Esophagus muscularis mucosa (tissue), 4 donors: ENCODE measurements at places on chromosomes 12 and 14.

GRCh38 chr12:95083471-95083870 is 10.1 kb upstream of the NR2C1 start:
- DNase-seq: no peak
- no peaks in the 10 kb centered on the region for H3K36me3 ChIP-seq
- H3K4me3 ChIP-seq: no peak overlapping the region
- peak overlapping the region; percentile 84 for H3K27ac ChIP-seq
- peaks cover 35% of the 10 kb centered on the region for H3K4me1 ChIP-seq

DNA sequence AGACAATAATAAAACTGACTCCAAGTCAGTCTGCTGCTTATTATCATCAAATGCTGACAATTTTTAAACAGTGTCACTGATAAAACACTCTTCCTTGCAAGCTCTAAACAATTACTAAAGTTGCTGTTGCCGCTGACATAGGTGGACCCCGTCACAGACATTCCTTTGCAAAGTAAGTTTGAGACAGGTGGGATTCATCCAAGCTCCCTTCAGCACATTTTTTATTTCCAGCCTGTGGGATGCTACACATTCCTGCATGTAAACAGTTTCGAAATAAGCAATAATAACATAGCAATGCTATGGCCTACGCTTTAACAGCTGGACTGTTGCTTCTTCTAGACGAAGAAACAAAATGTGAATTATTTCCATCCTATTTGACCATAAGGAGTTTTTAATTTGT is 85.4 kb upstream of the HIF1A start:
- no peaks in the 10 kb centered on the region for H3K27me3 ChIP-seq
- no peak overlapping the region for H3K4me3 ChIP-seq
- no peaks in the 10 kb centered on the region for H3K36me3 ChIP-seq
- no peak for DNase-seq
- peak overlapping the region; percentile 75 for H3K27ac ChIP-seq

DNA sequence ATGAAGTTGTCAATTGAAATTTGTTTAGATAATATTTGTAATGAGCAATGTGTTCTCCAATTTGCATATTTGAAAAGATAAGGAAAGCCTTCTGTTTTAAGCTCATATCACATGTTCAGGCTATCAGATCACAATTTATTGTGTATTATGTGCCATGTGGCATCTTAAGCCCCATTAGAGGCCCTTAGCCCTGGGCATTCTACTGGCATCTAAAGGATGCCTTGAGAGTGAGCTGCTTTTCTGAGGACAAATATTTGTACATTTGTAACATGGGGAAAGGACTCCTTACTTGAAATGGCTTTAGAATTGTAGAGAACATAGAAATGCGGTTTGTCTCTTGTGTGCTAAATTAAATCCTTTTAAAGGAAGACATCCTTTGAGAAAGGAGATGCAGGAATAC is 62.2 kb downstream of the RMST start:
- DNase-seq: no peak
- H3K27ac ChIP-seq: no peak overlapping the region
- no peaks in the 10 kb centered on the region for H3K27me3 ChIP-seq

DNA sequence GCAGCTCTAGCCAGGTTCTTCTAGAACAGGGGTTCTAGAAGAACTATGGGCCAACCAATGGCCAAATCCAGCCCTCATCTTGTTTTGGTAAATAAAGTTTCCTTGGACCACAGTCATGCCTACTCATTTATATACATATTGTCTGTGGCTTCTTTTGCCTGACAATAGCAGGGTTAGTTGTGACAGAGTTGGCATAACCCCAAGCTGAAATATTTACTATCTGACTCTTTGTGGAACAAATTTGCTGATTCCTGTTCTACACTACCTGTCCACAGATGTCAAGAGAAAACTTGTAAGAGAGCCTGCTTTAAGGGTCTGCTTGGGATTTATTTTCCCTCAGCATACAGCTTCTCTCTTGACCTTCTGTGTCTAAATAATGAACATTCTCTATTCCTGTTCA is 289.0 kb downstream of the KSR2 start:
- no peaks in the 10 kb centered on the region for H3K27me3 ChIP-seq
- H3K36me3 ChIP-seq: no peaks in the 10 kb centered on the region
- no peak overlapping the region for H3K4me3 ChIP-seq
- no peaks in the 10 kb centered on the region for H3K4me1 ChIP-seq

DNA sequence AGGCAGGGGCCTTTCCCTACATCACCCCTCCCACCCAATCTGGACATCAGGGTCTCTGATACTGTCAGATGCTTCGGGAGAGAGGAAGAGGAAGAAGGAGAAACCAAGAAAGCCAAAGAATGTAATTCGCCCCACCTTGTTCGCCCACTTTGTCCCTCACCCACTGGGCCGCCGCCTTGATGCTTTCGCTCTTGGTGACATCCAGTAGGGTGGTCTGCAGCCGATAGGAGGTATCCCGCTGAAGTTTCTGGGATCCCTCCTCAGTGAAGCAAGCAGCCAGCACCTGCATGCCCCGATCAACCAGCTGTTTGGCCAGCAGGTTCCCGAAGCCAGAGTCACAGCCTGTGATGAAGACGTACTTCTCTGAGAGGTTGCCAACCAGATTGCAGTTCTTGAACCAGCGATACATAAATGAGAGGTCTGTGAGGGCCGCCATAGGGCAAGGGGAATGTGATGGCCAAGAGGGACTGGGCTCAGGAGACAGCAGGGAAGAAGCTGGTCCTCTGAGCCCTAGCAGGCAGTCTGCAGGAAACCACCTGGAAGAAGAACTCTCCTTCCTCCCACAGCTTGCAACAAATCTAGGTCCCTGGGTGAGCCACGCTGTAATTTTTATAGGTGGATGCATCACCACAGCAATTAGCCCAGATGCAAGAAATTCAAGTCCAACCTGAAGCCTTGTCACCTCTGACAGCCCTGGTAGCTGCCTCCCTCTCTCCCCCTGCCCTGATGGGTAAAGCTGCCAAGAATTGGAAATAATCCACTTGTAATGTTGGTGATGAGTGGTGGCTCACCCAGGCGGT is at the start of gene SDR9C7:
Gene SDR9C7, minus strand, starts transcription at position 583 of the 800 bp plus-strand sequence. Its CDS starts 147 bp downstream, at position 436.
- H3K4me1 ChIP-seq: no peaks in the 10 kb centered on the region
- H3K27ac ChIP-seq: no peak within 1 kb of the TSS
- H3K27me3 ChIP-seq: no peaks in the 10 kb centered on the region
- DNase-seq: no peak

- no peak for DNase-seq
- no peaks in the 10 kb centered on the region for H3K27me3 ChIP-seq
- H3K27ac ChIP-seq: no peak overlapping the region
- H3K36me3 ChIP-seq: no peaks in the 10 kb centered on the region
- no peak overlapping the region for H3K4me3 ChIP-seq
- H3K4me1 ChIP-seq: no peaks in the 10 kb centered on the region
Observed at GRCh38 chr12:38949363-38949762, 44.0 kb upstream of the CPNE8 start.

- H3K4me1 ChIP-seq: peaks cover 42% of the 10 kb centered on the region
- peaks cover 63% of the 10 kb centered on the region for H3K36me3 ChIP-seq
- no peak overlapping the region for H3K4me3 ChIP-seq
- DNase-seq: peak; percentile 55
- no peaks in the 10 kb centered on the region for H3K27me3 ChIP-seq
Observed at GRCh38 chr12:108568338-108569154, 6.2 kb downstream of the ISCU start.

GRCh38 chr14:72638021-72638420 is 255.9 kb downstream of the DPF3 start:
- H3K4me3 ChIP-seq: no peak overlapping the region
- no peaks in the 10 kb centered on the region for H3K36me3 ChIP-seq
- no peak overlapping the region for H3K27ac ChIP-seq
- peaks cover under 1% of the 10 kb centered on the region for H3K4me1 ChIP-seq

GRCh38 chr12:56087220-56087619 is 7.3 kb downstream of the ERBB3 start:
- H3K4me3 ChIP-seq: no peak overlapping the region
- DNase-seq: no peak
- H3K4me1 ChIP-seq: no peaks in the 10 kb centered on the region

- no peak overlapping the region for H3K4me3 ChIP-seq
- peaks cover 35% of the 10 kb centered on the region for H3K36me3 ChIP-seq
- DNase-seq: no peak
- H3K4me1 ChIP-seq: peaks cover 5% of the 10 kb centered on the region
Observed at GRCh38 chr14:92675976-92676375, 72.5 kb downstream of the LGMN start.

GRCh38 chr14:79834868-79835267 is 376.4 kb downstream of the DIO2 start:
- no peaks in the 10 kb centered on the region for H3K4me1 ChIP-seq
- DNase-seq: no peak
- H3K27me3 ChIP-seq: no peaks in the 10 kb centered on the region
- H3K27ac ChIP-seq: no peak overlapping the region
- H3K4me3 ChIP-seq: no peak overlapping the region
- H3K36me3 ChIP-seq: no peaks in the 10 kb centered on the region

- DNase-seq: no peak
- peak overlapping the region; percentile 79 for H3K27ac ChIP-seq
- H3K4me3 ChIP-seq: peak overlapping the region; percentile 73
- peaks cover 30% of the 10 kb centered on the region for H3K4me1 ChIP-seq
Observed at GRCh38 chr12:96034621-96035282, 635 bp downstream of the LTA4H start.

DNA sequence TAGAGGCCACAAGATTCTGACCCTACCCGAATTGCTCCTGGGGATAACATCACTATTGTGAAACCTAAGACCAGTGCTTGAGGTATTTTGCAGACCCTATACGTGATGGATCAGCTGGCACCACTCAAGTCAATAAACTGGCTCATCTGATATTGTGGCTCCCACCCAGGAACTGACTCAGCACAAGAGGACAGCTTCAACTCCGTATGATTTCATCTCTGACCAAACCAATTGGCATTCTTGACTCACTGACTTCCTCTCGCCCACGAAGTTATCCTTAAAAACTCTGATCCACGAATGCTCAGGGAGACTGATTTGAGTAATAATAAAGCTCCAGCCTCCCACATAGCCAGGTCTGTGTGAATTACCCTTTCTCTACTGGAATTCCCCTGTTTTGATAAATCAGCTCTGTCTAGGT is 1036.1 kb upstream of the TMEM132C start:
- H3K4me1 ChIP-seq: no peaks in the 10 kb centered on the region
- no peak overlapping the region for H3K4me3 ChIP-seq
- H3K36me3 ChIP-seq: no peaks in the 10 kb centered on the region
- no peak overlapping the region for H3K27ac ChIP-seq

- H3K27ac ChIP-seq: peak overlapping the region; percentile 71
- no peaks in the 10 kb centered on the region for H3K36me3 ChIP-seq
- no peak overlapping the region for H3K4me3 ChIP-seq
Observed at GRCh38 chr12:54141431-54142113, 47.2 kb downstream of the SMUG1 start.

DNA sequence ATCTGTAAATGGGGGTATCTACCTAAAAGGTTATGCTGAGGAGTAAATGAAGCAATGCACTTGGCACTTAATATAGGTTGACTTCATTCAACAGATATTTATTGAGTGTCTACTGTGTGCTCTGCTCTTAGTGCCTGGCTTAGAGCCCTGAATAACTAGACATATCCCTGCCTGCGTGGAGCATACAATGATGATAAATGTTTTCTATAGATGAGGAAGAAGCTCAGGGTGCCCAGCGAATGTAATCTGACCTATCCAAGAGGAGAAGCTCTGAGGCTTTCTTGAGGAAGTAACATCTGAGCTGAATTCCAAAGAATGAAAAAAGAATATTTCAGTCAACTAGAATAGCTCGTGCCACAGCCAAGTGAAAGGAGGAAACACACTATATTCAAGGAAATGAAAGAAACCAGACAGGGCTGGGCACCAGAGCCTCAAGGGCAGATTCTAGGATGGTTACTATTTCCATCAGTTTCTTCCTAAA is 17.9 kb upstream of the HIGD1C start:
- DNase-seq: no peak
- peaks cover 73% of the 10 kb centered on the region for H3K4me1 ChIP-seq
- H3K27me3 ChIP-seq: no peaks in the 10 kb centered on the region
- peak overlapping the region; percentile 77 for H3K27ac ChIP-seq
- H3K36me3 ChIP-seq: peaks cover 30% of the 10 kb centered on the region

DNA sequence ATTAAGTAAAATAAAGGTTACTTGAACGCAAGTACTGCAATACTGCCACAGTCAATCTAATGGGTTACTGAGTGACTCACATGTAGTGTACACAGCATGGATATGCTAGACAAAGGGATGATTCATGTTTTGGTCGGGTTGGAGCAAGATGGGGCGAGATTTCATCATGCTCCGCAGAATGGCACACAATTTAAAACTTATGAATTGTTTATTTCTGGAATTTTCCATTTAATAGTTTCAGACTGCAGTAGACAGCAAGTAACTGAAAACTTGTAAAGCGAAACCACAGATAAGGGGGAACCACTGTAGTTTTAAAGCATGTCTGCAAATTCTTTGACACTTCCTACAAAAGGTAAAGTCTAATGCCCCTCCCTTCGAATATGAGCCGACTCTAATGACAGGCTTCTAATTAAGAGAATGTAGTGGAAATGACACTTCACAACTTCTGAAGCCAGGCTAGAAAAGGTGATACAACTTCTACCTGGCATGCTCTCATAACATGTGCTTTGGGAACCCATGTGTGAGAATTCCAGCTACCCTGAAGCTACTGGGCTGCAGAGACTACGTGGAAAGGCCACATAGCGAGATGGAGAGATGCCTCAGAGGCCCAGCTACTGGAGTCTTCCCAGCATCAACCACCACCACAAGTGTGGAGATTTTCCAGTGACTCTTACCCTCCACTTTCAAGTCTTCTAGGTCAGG is 13.9 kb upstream of the TCP11L2 start:
- no peaks in the 10 kb centered on the region for H3K36me3 ChIP-seq
- DNase-seq: no peak
- no peak overlapping the region for H3K27ac ChIP-seq
- no peak overlapping the region for H3K4me3 ChIP-seq

GRCh38 chr12:96327346-96327745 is 72.9 kb downstream of the CDK17 start:
- H3K4me1 ChIP-seq: peaks cover 57% of the 10 kb centered on the region
- peaks cover 6% of the 10 kb centered on the region for H3K36me3 ChIP-seq
- H3K27ac ChIP-seq: no peak overlapping the region
- no peak overlapping the region for H3K4me3 ChIP-seq
- no peaks in the 10 kb centered on the region for H3K27me3 ChIP-seq
- no peak for DNase-seq

- no peak overlapping the region for H3K27ac ChIP-seq
- no peaks in the 10 kb centered on the region for H3K4me1 ChIP-seq
- H3K4me3 ChIP-seq: no peak overlapping the region
- no peaks in the 10 kb centered on the region for H3K27me3 ChIP-seq
- DNase-seq: no peak
Observed at GRCh38 chr14:99360774-99361595, 89.0 kb upstream of the BCL11B start.

- no peak within 1 kb of the TSS for H3K27ac ChIP-seq
- DNase-seq: no peak
Observed at GRCh38 chr12:6635856-6636531, at the start of gene LPAR5. Gene LPAR5 (minus strand): TSS chr12:6635959. CDS start chr12:6621248, 14,711 bp downstream.

- H3K4me1 ChIP-seq: peaks cover 22% of the 10 kb centered on the region
- H3K27me3 ChIP-seq: no peaks in the 10 kb centered on the region
- no peak overlapping the region for H3K4me3 ChIP-seq
- H3K27ac ChIP-seq: no peak overlapping the region
- no peaks in the 10 kb centered on the region for H3K36me3 ChIP-seq
Observed at GRCh38 chr12:53747095-53747494, 4.7 kb downstream of the CISTR start.

- H3K27ac ChIP-seq: peak overlapping the region; percentile 88
- no peaks in the 10 kb centered on the region for H3K27me3 ChIP-seq
- H3K4me1 ChIP-seq: peaks cover 42% of the 10 kb centered on the region
- H3K36me3 ChIP-seq: peaks cover 44% of the 10 kb centered on the region
- DNase-seq: no peak
Observed at GRCh38 chr12:2796187-2796666, 1.5 kb downstream of the FKBP4 start.
